HFFc6 (cell line): ENCODE measurements at places on chromosomes 16 and 17. TPM values are rescaled to one million over a fixed set of nuclear protein-coding genes. Genes with fewer than 3 reads are reported as not detected.

GRCh38 chr16:30528799-30529457 lies 2.6 kb upstream of the ZNF768 start:
- no peak for DNase-seq

The CMTM1 gene
- 3.9 to 4.2 TPM (median 4.2 TPM) in 3 replicates for total RNA-seq

The ALOX12B gene
- total RNA-seq = not detected in 3 replicates

DNA sequence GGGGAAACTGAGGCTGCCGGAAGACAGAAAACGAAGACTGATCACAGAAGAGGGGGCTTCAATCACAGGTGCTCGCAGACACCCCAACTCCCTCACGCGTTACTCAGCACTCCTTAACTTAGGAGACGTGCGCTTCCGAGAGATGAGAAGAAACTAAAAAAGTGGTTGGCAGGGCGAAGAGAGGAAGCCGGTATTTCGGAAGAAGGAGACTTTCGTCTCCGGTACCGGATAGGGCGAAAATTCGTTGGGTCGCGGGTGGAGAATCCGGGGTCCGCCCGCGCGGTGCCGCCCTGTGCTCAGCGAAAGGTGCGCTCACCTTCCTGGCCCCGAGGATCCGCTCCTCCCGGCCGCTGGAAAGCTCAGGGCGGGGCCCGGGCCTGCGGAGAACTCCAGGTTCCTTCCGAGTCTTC lies 917 bp upstream of the TBX2 start:
- DNase-seq = no peak

DNA sequence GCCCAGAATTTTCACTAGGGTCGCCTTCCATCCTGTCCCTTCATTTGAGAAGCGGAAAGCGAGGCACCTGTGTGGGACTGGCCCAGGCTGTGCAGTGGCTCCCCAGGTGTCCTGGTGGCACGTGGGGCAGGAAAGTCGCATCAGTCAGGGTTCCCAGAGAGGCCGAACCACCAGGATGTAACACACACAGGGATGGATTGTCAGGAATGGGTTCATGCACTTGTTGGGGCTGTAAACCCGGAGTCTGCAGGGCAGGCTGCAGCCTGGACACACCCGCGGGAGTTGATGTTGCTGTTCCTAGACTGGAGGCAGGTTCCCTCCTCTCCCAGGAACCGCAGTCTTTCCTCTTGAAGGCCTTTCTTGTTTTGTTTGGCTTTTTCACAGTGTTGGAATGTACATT lies 30.7 kb upstream of the RPTOR start:
- DNase-seq = peak; percentile 54

- no peak for DNase-seq
Measured at GRCh38 chr17:41863074-41863848, 2.0 kb downstream of the KLHL11 start.

DNA sequence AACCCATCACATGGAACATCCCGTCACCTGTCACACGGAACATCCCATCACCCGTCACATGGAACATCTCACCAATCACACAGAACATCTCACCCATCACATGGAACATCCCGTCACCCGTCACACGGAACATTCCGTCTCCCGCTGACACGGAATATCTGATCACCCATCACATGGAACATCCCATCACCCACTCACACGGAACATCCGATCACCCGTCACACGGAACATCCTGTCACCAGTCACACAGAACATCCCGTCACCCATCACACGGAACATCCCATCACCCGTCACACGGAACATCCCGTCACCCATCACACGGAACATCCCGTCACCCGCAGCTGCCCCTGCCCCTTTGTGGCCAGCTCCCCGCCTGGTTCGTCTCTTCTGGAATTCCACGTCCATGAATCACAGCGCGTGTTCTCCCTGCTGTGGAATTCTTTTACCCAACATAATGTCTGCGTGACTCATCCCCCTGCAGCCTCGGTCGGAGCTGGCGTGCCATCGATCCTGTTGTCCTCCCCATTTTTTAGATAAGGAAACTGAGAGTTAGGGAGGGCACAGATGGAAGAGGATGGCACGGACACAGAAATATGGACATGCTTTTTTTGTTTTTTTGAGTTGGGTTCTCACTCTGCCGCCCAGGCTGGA lies 5.6 kb downstream of the CPNE7 start:
- peak; percentile 98 for DNase-seq

GRCh38 chr17:39999067-39999466 lies 16.2 kb upstream of the CSF3 start:
- no peak for DNase-seq

- DNase-seq = no peak
Measured at GRCh38 chr17:17886726-17887125, 49.9 kb upstream of the SREBF1 start.

- DNase-seq = no peak
Measured at GRCh38 chr16:11164482-11165270, 91.3 kb downstream of the SOCS1 start.

DNA sequence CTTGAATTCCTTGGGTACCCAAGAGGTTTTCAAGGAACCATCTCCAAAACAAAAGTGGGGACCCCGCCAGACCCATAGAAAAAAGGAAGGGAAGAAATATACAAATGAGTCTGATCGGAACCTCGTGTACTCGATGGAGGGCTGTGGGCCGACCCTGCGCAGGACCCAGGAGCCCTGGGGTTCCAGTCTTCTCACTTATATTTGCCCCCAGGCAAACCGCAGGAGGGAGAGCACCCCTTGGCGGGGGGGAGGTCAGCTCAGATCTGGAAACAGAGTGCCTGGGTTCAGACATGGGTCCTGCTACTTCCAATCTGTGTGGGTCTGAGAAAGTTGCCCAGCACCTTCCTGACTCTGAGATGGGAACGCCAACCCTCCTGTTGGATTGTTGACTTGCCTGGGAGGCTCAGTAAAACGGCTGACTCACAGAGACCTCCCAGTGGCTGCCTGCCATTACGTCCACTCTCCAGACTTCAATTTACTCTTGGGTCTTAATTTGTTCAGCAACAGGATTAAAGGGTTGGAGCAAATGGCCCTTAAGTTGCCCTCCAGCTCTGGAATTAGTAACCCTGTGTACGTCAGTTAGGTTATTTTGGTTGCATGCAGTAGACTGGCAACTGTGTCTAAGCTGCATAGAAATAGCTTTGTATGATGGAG lies 24.9 kb upstream of the CACNG4 start:
- no peak for DNase-seq

DNA sequence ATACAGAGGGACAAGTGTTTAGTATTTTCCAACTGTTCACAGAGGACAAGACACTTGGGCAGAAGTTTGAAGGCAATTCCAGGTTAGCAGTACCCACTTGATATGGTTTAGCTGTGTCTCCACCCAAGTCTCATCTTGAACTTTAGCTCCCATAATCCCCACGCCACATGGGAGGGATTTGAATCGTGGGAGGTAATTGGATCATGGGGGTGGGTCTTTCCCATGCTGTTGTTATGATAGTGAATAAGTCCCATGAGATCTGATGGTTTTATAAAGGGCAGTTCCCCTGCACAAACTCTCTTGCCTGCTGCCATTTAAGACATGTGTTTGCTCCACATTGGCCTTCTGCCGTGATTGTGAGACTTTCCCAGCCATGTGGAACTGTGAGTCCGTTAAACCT lies 668.9 kb downstream of the MAF start:
- no peak for DNase-seq

GRCh38 chr16:77790912-77791311 lies 2.5 kb downstream of the VAT1L start:
- no peak for DNase-seq

- DNase-seq = peak; percentile 63
Measured at GRCh38 chr17:33779234-33779591, 475.9 kb upstream of the CCL2 start.

GRCh38 chr17:69477204-69477902 lies 62.9 kb downstream of the MAP2K6 start:
- DNase-seq = no peak
